ENCODE measurements at places on chromosomes 7 and 10.

DNA sequence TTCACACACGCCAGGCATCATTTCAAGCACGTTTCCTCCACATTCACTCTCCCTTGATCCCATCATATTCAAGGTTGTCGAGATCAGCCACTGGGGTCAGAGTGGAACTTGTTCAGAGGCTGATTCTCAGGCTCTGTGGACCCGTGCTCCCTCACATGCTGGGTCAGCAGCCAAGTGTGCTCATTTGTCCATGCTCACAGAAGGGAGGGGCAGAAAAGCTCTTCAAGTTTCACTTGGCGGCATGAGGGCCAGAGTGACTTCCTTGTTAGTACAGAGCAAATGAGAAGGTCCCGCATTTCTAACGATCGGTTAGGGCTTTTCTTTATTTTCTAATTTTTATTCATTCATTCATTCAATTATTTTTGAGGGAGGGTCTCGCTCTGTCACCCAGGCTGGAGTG is 82.2 kb downstream of the EBLN1 start:
- no peak for DNase-seq

- no peak for DNase-seq
Measured at GRCh38 chr7:73918926-73919693, 58.2 kb downstream of the TMEM270 start.

DNA sequence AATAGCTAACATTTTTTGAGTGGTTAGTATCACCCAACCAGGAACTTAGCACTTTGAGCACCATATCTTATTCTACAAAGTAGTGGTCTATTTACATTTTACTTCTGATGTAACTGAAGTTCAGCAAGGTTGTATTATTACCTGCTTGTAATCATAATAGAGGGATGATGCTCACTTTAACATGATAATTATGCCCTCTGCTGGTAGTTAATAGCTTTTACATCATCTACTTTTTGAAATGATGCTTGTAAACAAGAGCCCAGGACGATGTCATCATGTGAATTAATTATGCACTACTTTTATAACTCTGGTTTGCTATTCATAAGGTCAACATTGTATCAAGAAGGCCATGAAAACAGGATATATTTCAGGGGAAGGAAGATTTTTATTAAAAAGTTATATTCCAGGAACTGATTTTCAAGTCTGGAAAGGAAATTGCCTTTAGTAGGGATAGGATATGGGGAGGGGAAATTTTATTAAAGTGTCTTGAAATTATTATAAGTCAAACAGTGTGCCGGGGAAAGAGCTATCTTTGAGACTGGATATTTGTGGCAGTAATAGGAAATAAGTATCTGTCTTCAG is 80.3 kb upstream of the SCIN start:
- DNase-seq: no peak

DNA sequence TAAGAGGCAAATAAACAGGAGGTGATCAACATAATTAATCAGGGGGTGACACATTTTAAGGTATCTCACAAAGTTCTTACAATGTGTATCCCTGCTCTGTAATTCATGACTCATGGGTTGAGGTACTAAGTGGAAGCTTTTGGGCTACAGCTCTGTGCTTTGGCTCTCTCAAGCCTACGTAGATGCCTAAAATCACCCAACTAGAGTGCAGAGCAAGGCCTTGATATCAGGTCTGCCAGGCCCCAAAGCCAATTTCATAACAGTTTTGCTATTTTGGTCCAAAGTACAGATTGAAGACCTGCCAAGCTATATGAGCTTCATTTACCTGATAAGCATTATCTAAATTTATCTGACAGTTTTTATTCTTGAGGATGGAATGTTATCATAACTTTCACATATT is 175.3 kb upstream of the BET1 start:
- no peak for DNase-seq

DNA sequence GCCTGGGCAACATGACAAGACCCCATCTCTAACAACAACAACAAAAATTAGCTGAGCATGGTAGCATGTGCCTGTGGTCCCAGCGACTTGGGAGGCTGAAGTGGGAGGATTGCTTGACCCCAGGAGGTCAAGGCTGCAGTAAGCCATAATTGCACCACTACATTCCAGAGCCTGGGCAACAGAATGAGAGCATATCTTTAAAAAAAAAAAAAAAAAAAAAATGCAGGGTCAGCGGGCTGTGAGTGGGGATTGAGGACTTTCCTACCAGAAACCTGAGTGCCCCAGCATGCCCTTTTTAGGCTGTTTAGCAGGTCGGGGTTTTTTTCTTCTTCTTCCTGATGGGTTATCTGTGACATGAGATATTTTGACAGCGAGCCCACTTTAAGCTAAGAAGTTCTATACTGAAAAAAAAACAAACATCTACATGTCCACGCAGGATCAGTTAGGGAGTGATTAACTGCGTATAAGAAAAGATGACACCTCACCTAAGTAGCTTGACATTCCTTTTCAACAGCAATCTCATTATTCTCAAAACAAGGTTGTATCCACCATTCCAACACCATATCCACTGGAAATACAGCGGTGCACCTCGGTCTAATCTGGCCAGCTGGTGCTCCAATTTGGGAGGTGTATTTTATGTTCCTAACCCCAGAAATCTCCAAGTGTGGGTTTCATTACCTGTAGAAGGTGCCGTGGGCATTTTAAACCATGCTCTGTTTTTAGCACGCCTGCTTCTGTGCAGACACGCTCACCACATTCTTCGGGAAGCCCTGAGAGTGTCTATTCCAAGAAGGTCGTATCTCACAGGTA is 13.8 kb upstream of the RFC2 start:
- DNase-seq: no peak

DNA sequence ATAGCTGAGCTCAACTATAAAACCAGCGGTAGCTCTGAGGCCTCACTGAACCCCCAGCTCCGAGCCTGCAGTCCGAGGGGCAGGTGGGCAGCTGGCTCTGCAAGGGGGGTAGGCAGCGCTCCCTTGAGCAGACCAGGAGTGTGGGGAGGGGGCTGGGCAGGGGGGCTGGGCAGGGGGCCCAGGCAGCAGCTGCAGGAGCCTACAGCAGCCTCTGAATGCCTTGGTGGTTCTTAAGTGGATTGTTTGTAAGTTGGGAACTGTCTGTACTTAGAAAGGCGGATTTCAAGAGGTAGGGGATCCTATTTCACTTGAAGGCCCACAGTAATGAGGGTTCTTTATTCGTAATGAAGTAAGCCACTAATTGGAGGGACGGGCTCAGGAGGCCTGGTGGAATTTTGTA is 72.3 kb downstream of the ICA1 start:
- no peak for DNase-seq

GRCh38 chr7:89549768-89550167 is 604.5 kb upstream of the STEAP1 start:
- no peak for DNase-seq

All from activated T-cell treated with anti-CD3 and anti-CD28 coated beads for 24 hours (primary cell).